ENCODE measurements at places on chromosomes 2 and 18. TPM values are rescaled to one million over a fixed set of nuclear protein-coding genes. Genes with fewer than 3 reads are reported as not detected.

DNA sequence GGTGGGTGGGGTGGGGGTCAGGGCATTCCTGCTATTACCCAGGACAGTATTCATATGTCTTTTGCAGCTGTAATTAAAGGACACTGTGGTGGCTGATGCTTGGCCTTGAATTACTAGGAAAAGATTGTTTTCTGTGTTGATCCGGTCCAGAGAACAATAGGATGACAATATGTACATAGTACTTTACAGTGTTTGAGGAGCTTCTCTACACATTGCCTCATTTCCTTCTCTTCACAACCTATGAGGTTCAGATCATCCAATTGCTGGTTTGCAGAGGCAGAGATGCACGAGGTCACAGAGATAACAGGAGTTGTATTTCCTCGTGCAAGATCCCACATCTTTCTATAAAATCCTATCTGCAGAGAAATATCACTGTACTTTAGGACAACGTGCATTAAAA is 119.5 kb downstream of the LIPG start:
- DNase-seq, result no peak
- H3K4me3 ChIP-seq, result no peak overlapping the region
- no peaks in the 10 kb centered on the region for H3K4me1 ChIP-seq
- no peaks in the 10 kb centered on the region for H3K36me3 ChIP-seq
- no peak overlapping the region for H3K27ac ChIP-seq

Gene SIX2
- not detected for polyA plus RNA-seq

- H3K27ac ChIP-seq, result no peak overlapping the region
- peak overlapping the region; percentile 79 for H3K4me3 ChIP-seq
- peaks cover 34% of the 10 kb centered on the region for H3K36me3 ChIP-seq
- peaks cover 3% of the 10 kb centered on the region for H3K27me3 ChIP-seq
- DNase-seq, result no peak
Measured at GRCh38 chr2:27133195-27133875, 1.1 kb downstream of the PREB start.

DNA sequence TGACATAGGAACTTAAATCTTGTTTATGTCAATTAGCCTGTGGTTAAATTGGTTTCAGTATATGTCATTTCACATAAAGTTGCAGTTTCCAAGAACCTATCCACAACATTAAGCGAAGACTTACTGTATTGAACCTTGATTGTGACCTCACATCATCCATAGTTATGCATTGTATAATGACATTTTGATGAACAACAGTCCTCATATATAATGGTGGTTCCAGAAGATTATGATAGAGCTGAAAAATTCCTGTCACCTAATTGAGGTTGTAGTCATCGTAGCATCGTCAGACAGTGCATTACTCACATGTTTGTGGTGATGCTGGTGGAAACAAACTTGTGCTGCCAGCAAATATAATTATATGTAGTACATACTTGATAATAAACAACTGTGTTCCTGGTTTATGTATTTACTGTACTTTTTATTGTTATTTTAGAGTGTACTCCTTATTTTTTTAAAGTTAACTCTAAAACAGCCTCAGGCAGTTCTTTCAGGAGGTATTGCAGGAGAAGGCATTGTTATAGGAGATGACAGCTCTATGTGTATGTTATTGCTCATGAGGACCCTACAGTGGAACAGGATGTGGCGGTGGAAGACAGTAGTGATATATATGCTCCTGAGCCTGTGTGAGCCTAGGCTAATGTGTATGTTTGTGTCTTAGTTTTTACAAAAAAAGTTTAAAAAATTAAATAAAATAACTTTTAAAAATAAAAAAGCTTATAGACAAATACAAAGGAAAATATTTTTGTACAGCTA is 56.6 kb downstream of the UBE2E3 start:
- H3K4me1 ChIP-seq, result peaks cover 5% of the 10 kb centered on the region
- H3K27me3 ChIP-seq, result no peaks in the 10 kb centered on the region
- no peaks in the 10 kb centered on the region for H3K36me3 ChIP-seq
- 0 out of 2 replicates have a peak overlapping the region, but pooled peaks have one; percentile 37 for H3K27ac ChIP-seq
- no peak overlapping the region for H3K4me3 ChIP-seq

- no peak overlapping the region for H3K27ac ChIP-seq
- no peaks in the 10 kb centered on the region for H3K4me1 ChIP-seq
- DNase-seq, result no peak
- H3K36me3 ChIP-seq, result no peaks in the 10 kb centered on the region
- no peaks in the 10 kb centered on the region for H3K27me3 ChIP-seq
Measured at GRCh38 chr2:139495851-139496250, 715.7 kb upstream of the NXPH2 start.

Gene ANKZF1
- 33.8 TPM for polyA plus RNA-seq
